HS-27A (cell line): ENCODE measurements at places on chromosomes 6 and 20.

DNA sequence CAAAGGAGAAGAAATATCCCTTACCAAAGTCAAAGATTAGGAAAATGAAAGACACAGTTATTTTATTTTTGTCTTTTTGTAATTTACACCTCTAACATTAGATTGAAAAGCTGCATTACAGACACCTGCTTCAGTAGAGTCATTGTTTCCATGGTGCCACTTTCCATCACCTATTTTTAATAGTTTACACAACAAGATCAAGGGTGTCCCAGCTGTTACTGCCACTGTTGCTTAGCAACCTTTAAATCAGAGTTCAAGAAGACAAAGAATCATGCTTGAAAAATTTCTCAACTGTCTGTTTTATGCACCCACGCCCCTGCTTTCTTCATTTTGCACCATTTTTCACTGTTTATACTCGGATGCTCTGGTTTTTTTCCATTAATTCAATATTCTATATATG lies 668.2 kb upstream of the GJE1 start:
- no peak for DNase-seq

DNA sequence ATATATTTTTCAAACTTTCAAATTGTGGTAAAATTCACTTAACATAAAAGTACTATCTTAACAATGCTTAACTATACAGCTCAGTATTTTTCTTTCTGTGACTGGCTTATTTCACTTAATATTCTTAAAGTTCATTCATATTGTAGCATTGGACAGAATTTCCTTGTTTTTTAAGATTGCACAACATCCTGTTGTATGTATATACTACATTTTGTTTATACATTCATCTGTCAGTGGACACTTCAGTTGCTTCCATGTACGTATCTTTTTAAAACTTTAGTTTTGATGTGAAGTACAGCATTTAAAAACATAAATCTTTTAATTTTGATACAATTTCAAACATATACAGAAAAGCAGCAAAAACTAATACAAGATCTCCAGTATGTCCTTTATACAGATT lies 220.7 kb downstream of the ZFAND3 start:
- DNase-seq, result no peak

DNA sequence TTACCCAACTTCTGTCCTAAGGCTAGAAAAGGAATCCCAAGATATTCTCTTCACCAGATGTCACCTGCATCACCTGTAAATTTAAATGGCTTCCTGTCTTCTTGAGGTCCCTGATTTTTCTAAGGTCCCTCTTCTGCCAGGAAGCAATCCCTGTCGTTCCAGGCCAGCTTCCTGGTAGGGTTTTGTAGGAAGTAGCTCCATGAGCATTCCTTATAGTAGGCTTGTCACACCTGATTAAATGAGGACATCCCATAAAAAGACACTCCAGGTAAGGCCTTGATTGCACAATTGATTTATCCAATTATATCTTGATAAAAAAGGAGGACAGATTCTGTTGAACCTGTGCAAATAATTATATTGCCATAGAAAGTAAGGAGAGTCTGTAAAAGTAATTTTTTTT lies 8.7 kb downstream of the RAB44 start:
- DNase-seq, result no peak

- no peak for DNase-seq
Observed at GRCh38 chr6:137044366-137045221, at the start of gene IL20RA. Gene IL20RA (minus strand): TSS chr6:137044965. CDS start chr6:137044728, 237 bp downstream.

DNA sequence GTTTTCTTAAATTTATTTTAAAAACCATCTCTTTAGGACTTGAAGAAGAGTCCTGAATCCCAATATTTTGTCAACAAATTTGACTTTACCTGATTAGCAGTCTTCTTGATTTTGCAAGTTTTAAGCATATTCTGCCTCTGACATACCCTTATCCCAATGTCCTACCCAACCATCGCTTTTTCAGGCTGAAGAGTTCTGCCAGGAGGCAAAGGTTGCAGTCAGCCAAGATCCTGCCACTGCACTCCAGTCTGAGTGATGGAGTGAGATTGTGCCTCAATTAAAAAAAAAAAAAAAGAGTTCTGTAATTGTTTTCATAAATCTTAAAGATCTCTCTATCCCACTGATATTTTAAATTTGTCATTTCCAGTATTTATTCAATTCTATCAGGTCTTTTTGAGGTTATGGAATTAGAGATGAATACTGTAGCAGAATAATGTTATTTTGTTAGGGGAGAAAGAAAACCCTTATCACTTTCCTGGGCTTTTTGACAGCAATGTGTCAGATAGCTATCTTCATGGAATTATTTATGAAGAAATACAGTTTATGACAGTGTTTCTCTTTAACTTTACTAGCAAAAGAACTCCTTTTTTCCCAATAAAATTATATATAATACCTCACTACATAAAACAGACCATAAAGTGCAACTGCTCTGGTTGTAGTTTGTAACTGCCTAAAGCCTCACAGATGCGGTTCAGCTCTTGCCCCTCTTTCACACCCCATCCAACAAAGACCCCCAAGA lies 78.2 kb downstream of the IBTK start:
- DNase-seq, result no peak
